Natural killer cell (primary cell): ENCODE measurements at places on chromosomes 5 and 9. TPM values are rescaled to one million over a fixed set of nuclear protein-coding genes. Genes with fewer than 3 reads are reported as not detected.

GRCh38 chr5:20609126-20609525 is 621.1 kb upstream of the CDH18 start:
- no peak overlapping the region for H3K27ac ChIP-seq
- H3K36me3 ChIP-seq = no peaks in the 10 kb centered on the region
- no peaks in the 10 kb centered on the region for H3K4me1 ChIP-seq
- no peak overlapping the region for H3K4me3 ChIP-seq
- H3K27me3 ChIP-seq = no peaks in the 10 kb centered on the region
- DNase-seq = no peak

DNA sequence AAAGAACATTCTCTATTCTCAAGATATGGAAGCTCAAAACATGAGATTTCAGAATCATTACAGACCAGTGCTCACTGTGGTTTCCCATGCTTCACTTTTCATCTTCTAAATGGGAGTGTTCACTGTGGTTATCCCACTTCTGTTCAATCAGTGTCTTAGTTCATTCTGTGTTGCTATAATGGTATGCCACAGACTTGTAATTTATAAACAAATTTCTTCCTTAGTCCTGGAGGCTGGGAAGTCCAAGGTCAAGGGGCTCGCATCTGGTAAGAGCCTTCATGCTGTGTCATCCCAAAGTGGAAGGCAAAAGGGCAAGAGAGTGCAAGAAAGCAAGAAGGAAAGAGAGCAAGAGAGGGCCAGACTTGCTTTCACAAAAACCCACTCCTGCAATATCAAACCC is 146.3 kb downstream of the TTC39B start:
- no peaks in the 10 kb centered on the region for H3K36me3 ChIP-seq
- H3K4me3 ChIP-seq = no peak overlapping the region
- no peaks in the 10 kb centered on the region for H3K4me1 ChIP-seq
- H3K27ac ChIP-seq = no peak overlapping the region
- no peaks in the 10 kb centered on the region for H3K27me3 ChIP-seq

DNA sequence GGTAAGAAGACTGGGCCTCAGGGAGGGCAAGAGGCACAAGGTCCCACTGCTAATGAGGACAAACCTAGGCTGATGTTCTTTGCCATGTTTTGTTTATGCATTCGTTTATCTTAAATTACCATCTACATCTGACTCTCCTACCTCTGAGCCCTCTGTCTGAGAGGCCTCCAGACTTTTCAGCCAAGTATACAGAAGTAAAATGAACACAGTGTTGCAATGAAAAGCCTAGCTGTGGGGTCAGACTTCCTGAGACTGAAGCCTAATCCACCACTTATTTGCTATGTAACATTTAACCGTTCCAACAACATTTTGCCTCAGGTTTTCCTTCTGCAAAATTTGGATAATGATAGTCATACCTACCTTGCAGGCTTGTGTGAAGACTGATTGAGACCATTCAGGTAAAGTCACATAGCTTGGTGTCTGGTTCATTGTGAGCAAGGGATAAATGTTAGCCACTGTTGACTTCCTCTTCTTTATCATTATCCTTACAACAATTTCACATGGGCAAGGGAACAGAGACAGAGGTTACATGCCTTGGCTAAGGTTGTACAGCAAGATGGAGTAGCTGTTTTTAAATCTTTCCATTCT is 374.9 kb upstream of the CLINT1 start:
- no peaks in the 10 kb centered on the region for H3K27me3 ChIP-seq
- H3K27ac ChIP-seq = no peak overlapping the region
- H3K4me1 ChIP-seq = peaks cover 7% of the 10 kb centered on the region
- no peak for DNase-seq
- no peak overlapping the region for H3K4me3 ChIP-seq
- H3K36me3 ChIP-seq = no peaks in the 10 kb centered on the region

DNA sequence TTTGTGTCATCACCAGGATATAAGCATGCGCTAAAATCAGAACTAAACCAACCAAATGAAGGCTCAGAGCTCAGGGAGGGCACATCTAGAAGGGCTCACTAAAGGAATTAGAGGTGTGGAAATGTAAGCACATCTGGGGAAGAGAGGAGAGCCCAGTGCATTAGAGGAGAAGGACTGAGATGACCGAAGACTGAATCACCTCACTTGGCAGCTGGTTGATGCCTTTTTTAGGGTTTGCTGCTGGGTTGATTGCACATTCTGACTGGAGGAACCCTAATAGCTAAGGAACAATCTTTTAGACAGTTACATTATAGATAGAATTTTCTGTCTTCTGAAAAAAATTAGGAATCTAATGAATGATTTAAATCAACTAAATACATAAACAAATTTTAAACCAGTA is 8.2 kb upstream of the IFNA21 start:
- H3K4me3 ChIP-seq = no peak overlapping the region
- no peaks in the 10 kb centered on the region for H3K36me3 ChIP-seq
- no peak for DNase-seq
- H3K27me3 ChIP-seq = no peaks in the 10 kb centered on the region
- H3K4me1 ChIP-seq = no peaks in the 10 kb centered on the region

DNA sequence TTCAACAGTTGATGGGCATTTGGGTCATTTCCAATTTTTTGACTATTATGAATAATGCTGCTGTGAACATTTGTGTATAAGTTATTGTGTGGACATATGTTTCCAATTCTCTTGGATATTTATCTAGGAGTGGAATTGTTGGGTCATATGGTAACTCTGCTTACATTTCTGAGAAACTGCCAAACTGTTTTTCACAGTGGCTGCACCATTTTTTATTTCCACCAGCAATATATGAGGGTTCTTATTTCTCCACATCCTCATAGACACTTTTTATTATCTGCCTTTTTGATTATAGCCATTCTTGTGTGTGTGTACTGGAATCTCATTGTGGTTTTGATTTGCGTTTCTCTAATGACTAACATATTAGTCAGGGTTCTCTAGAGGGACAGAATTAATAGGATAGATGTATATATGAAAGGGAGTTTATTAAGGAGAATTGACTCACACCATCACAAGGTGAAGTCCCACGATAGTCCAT is 14.7 kb upstream of the MED27 start:
- no peaks in the 10 kb centered on the region for H3K4me1 ChIP-seq
- no peak overlapping the region for H3K4me3 ChIP-seq
- no peak overlapping the region for H3K27ac ChIP-seq
- no peak for DNase-seq
- no peaks in the 10 kb centered on the region for H3K36me3 ChIP-seq

DNA sequence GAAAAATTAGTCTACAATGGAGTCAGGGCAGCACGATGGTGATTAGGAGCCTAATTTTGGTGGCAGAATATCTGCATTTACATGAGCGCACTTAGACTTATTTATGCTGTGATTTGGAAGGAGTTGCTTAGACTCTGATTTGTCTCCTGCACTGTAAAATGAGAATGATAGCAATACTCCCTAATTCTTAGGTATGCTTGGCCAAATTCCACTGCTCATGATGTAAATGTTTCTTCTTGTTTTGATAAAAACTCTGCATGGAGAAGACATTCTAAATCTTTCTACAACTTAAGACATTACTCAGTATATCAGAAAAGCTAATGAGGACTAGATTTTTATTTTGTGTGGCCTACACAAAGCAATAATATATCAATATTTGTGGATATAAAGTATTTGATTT is 205.4 kb downstream of the CDH18 start:
- H3K27me3 ChIP-seq = no peaks in the 10 kb centered on the region
- H3K36me3 ChIP-seq = no peaks in the 10 kb centered on the region
- no peak overlapping the region for H3K4me3 ChIP-seq

DNA sequence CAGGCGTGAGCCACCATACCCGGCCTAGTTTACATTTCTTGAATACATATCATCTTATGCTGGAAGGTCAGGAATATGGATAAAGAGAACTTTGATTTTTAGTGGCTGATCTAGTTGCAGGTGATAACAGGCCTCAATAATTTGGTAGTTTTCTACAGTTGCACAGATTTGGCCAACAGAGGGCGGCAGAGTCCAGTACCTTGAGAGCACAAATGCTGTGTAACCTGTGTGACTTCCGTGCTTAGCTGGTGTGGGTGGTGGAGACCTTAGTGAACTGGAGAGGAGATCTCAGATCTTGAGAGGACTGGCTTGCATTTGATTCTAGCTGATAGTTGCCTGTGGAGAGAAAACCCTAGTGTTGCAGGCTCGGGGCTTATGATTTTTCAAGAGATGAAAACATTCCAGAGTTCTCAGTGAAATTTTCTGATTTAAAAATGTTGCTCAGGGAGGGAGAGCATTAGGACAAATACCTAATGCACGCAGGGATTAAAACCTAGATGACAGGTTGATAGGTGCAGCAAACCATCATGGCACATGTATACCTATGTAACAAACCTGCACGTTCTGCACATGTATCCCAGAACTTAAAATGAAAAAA is 17.4 kb upstream of the GPR151 start:
- H3K27me3 ChIP-seq = no peaks in the 10 kb centered on the region
- H3K4me3 ChIP-seq = no peak overlapping the region
- no peak overlapping the region for H3K27ac ChIP-seq
- no peaks in the 10 kb centered on the region for H3K4me1 ChIP-seq
- H3K36me3 ChIP-seq = no peaks in the 10 kb centered on the region

GPX8 gene
- total RNA-seq = not detected

CKMT2 gene
- not detected for total RNA-seq

PRELID1 gene
- total RNA-seq = 91.6 TPM
